CD4-positive, alpha-beta memory T cell (primary cell): ENCODE measurements at places on chromosomes 2 and 18.
A peak's percentile ranks its signal among the peaks of the same experiment; 100 is the strongest.

GRCh38 chr18:59874166-59874565, 25.6 kb upstream of the PMAIP1 start:
- DNase-seq, result no peak

- DNase-seq, result no peak
These were observed 131.9 kb upstream of the SPATS2L start for GRCh38 chr2:200174433-200175216.

DNA sequence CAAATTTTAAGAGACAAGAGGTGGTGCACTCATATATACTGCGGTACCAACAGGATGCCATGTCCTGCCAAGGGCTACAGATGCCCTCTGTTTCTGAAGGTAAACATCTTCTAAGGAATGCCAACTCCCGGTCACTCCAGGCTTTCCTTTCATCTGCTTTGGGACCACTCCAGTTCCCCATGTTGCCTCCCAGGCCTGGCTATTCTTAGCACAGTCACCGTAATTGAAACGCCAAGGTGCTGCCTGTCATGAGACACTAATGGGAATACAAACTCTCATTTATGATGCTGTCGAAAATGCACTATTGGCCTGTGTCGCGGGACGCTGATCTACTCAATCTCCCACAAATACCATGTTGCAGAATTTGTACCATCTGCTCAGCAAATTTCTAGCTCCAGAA, 79.6 kb downstream of the KLF7 start:
- no peak for DNase-seq

DNA sequence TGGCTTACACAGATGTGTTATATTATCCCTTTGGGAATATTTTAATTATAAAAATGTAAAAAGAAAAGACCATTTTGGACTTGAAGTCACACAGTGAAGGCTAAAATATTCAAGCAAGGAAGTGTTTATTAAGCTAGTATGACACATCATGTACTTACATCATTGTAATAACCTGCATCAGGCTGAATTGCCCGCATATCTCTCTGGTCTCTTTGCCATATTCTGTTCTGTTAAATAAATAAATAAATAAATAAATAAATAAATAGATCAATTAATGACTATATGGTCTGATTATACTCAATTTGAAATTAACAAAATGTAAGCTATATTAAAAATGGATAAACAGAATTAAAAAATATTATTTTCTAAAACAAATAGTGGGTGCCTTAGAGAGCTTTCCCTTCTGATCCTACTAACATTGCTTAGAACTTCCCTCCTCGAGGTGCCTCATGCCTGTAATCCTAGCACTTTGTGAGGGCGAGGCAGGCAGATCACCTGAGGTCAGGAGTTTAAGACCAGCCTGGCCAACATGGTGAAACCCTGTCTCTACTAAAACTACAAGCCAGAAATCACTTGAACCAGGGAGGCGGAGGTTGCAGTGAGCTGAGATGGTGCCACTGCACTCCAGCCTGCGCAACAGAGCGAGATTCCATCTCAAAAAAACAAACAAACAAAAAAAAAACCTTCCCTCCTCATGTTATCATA, 42.0 kb downstream of the WDR33 start:
- no peak for DNase-seq

GRCh38 chr2:132904142-132904842, 234.3 kb upstream of the LYPD1 start:
- DNase-seq, result no peak

DNA sequence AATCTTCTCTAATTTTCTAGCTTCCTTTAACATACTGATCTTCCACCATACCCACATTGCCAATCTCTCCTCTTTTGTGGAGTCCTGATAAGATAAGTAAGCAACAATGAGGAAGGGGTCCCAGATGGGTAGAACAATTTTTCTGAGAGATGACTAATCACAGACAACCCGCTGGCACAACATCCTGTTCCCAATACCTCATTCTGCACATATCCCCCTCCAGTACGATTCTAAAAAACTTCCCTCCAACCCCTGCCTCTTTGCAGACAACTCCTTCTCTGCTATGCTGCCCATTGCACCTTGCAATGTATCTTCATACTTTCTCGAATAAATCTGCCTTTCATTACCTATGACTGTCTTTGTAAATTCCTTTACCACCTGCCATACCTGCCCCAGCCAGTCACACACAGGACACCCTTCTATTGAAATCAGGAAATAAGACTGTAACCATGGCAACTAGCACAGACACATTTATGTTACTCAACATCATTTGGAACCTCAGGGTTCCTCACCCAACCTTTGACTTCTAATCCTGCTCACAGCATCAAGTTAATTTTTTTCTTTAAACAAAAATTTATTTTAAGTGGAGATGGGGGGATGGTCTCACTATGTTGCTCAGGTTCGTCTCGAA, 7.4 kb upstream of the EXOC6B start:
- DNase-seq, result peak; percentile 28
